ENCODE measurements at places on chromosomes 5 and 9.

GRCh38 chr5:56211298-56211865 is 21.7 kb downstream of the ANKRD55 start:
- DNase-seq, result peak; percentile 25

- no peak for DNase-seq
Measured at GRCh38 chr5:113693701-113694100, 180.2 kb downstream of the YTHDC2 start.

DNA sequence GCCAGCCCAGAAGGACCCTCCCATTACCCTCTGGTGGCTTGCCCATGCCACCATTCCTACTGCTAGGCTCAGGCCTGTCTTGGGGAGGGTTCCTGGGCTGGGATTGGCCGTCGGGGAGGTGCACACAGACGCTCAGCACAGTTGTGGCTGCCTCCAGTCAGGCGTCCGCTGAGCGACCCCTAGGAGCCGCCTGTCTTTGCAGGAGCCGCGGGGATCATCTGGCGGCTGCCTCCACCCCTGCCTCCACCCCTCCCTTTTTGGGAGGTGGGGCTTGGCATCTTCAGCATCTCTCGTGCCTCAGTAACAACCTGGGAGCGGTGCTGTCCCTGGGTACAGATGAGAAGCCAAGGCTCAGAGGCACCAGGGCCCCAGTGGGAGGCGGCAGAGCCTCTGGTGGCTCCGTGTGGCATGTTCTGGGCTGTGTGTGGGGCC is 39.6 kb downstream of the RXRA start:
- no peak for DNase-seq

- no peak for DNase-seq
Measured at GRCh38 chr5:136963504-136963903, 535.6 kb downstream of the SPOCK1 start.

GRCh38 chr5:175444060-175444904 is at the start of gene DRD1:
Gene DRD1, minus strand, starts transcription at chr5:175444182. Its CDS starts 1,083 bp downstream, at chr5:175443099.
- DNase-seq, result no peak

- peak; percentile 67 for DNase-seq
Measured at GRCh38 chr5:87015901-87016300, 251.8 kb upstream of the RASA1 start.

- no peak for DNase-seq
Measured at GRCh38 chr9:36337002-36337401, 63.1 kb downstream of the RNF38 start.

GRCh38 chr9:124284940-124285441 is 27.2 kb downstream of the NEK6 start:
- no peak for DNase-seq

DNA sequence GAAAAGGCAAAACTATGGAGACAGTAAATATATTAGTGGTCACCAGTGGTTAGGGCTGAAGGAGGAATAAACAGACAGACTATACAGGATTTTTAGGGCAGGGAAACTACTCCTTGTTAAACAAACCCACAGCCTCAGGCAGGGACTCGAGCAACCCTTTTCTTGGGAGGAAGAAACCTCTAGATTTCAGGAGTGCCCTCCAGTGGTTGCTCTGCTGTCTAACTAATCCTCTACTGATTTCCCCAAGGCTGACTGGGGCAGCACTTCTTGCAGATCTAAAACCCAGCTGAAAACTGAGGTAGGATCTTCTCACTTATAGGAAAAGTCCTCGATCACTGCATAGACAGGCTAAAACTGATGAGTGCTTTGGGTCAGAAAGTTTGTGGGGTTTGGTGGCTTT is 176.8 kb downstream of the ISOC1 start:
- no peak for DNase-seq

- DNase-seq, result no peak
Measured at GRCh38 chr9:5650356-5651105, 21.6 kb downstream of the RIC1 start.

GRCh38 chr5:96659170-96659569 is 3.0 kb upstream of the CAST start:
- no peak for DNase-seq

DNA sequence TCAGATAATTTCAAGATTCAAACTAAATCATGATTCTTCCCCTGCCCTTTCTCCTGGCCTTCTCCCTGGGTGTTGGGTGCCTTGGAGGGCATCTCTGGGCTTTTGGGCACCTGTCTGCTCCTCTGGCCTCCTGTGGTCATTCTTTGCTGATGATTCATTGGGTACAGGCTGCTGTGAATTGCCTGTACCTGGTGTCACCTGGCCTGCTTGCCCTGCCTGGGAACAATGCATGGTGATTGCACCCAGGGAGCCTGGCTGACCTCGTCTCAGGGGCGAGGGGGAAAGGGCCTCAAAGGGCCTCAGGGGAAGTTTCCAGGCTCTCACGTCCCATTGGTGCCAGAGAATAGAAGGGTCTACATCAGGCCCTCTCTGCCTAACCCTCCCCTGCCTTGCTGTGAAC is 20.1 kb upstream of the CKMT2 start:
- DNase-seq, result no peak

- no peak for DNase-seq
Measured at GRCh38 chr5:107058235-107058634, 612.5 kb downstream of the EFNA5 start.

GRCh38 chr5:97118261-97119006 is 24.0 kb downstream of the LIX1 start:
- DNase-seq, result no peak

DNA sequence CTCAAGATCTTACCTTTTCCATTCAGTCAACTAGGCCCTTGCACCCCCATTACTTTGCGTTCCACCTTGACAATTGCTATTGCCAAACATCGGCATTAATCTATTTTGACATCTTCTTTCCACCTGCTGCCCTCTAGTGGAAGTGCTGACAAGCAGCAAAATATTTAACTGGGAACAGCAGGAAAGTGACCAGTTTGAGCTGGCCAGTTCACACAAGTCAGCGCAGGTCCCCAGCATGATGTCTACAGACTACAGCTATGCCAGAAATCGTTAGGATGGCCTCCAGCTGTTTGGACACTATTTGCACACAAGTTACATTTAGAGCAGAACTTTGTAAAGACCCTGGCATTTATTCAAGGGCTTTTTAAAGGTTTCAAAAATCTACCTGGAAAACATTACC is 160.1 kb downstream of the GHR start:
- peak; percentile 66 for DNase-seq

DNA sequence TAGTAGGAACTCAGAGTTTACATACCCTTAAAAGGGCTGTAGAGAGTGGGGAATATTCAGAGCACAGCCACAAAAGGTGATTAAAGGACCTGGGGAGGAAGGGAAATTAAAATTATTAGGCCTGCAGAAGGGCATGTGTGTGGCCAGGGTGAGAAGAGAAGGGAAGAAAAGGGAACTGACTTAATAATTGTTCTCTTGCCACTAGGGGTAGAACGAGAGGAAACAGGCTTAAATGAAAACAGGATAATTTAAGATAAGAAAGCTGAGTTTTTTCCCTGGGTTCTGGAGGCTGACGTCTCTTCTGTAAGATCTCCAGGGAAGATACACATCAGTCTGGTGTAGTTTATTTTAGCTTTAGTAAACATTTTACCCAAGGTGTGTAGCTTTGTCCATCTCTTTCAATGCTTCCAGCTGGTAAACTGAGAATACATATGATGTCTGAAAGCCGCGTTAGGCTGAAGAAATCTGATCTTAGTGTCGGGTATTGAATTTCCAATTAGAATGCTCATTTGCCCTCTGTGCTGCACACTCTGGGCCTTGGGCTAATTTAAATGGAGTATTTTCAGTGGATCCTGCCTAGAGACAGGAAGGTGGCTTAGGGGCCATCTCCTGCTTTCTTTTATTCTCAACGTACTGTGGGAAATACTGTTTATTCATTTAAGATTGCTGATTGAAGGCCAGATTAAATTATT is 416.8 kb downstream of the TMEM38B start:
- DNase-seq, result no peak

DNA sequence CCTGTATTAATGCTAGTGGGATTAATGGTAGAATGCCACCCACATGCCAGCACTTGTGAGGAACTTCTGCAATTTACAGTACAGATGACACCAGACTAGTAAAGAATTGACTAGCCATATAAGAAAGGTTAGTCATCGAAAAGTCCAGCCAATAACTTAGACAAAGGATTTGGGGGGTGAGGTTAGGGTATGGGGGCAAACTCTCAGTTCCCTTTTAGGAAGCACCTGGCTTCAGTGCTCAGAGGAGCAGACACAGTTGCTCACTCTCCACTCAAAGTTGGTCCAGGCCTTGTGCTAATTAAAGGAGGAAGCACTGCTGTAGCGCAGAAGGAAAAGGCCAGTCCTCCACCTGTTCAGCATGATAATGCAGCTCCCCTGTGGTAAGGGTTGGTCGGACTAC is 25.2 kb downstream of the TGFBR1 start:
- peak; percentile 48 for DNase-seq

DNA sequence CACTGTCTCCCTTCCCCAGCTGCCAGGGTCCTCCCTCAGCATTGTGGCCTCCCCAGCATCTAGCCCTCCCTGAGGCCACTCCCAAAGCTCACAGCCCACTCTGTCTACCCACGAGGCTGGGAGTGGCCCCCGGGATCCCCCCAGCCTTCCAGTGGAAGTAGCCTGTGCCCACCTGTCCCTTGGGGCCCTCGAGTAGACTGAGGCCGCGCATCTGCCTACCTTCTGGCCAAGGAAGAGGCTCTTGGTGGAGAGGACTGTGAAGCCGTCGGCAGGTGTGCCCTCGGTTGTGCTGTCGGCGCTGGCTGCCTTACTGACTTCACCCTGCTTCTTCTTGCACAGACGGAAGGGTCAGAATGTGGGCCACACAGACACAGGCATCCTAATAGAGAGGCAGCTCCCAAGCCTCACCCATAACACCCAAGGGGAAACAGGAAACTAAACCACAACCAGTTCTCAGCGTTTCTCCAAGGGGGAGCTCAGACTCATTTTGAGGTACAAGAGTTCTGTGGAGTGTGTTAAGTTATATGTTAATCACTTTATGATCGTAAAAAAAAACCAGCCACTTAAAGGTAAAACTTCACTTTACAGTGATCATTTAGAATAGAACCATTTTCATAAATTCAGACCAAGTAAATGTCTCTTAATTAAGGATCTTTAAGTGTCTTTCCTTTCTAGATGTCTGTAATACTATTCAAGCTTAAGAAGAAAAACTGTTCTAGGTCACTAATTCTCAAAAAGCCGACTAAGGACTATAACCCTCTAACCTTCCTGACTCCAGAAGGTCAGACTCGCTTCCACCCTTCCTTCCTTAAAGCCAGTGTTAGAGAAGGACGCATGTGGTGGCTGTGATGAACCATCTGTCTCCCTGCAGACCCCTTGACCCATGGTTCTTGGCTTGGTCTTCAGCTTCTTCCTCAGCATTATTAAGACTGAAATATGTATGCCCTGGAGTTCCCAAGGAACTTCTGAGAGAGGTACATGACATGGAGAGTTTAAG is 38.5 kb downstream of the MACROH2A1 start:
- no peak for DNase-seq

- no peak for DNase-seq
Measured at GRCh38 chr5:98785244-98785643, 11.8 kb downstream of the RGMB start.

- DNase-seq, result no peak
Measured at GRCh38 chr9:108442627-108443018, 413.2 kb downstream of the ACTL7B start.

GRCh38 chr5:146327257-146327870 is 11.3 kb upstream of the POU4F3 start:
- DNase-seq, result no peak

- no peak for DNase-seq
Measured at GRCh38 chr5:28544501-28544900, 1506.1 kb upstream of the CDH9 start.

GRCh38 chr9:129394061-129394885 is 216.2 kb upstream of the IER5L start:
- no peak for DNase-seq

DNA sequence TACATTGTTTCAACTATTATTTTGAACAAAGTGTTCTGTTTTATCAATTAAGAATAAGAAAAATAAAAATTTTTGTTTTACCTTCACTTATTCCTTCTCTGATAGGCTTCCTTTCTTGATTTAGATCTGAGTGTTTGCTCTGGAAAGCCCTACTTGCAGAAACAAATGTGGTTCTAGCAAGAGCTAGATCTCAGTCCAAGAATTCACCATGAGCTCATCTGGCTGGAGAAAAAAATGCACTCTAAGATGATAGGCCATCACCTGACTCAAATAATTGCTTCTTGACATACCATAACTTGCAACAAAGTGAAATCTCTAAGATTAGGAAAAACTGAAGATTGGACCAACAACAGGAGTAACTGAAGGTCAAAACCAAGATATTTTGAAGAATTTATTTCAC is 6.3 kb upstream of the RLN2 start:
- DNase-seq, result no peak

DNA sequence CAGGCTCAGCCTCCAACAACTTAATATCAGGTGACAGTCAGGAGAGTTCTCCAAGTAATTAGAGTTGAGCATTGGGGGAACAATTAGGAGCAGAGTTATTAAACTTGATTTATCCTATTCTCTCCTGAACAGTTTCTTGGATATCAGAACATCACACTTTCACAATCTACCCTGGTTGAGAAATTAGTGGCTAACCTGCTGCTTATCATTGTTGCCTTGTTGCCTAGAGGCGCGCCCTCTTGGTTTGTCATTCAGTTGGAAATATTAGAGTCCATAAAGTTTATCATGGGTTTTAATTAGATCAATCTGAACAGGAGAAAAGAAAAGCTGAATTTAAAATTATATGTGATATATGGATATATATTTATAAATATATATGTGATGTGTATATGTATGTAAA is 291.1 kb downstream of the CCDC171 start:
- DNase-seq, result no peak

GRCh38 chr9:122978601-122979000 is 37.8 kb downstream of the RABGAP1 start:
- no peak for DNase-seq

DNA sequence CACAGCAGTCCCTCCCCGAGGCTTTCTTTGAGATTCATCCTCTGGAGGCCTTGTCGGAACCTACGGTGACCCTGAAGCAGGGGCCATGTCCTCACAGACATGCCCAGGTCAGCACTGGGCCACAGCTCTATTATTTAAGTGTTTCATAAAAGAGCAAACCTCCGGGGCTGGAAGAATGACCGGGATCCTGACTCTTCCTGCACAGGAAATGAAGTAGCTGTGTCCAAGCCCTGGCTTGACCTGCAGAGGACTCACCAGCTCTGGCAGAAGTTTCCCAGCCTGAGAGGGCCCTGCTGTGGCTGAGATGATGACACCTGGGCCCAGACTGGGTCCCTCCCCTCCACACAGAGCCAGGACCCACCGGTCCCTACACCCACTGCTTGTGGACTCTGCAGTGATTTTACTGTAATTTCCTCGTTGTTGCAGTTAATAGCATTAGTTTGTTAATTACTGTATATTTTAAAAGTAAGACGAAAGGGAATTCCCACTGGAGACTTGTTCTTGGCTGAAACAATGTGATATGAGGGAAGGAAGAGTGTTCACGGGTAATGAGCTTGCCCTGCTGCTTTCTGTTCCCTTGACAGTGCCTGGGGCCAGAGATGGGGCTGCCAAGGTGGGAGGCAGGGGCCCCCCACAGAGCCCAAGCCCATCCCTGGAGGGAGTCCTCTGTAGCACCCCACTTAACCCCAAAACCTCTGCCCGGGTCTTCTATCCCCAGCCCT is 72.2 kb downstream of the PCDH1 start:
- no peak for DNase-seq
